ENCODE measurements at places on chromosomes 3 and 15.

DNA sequence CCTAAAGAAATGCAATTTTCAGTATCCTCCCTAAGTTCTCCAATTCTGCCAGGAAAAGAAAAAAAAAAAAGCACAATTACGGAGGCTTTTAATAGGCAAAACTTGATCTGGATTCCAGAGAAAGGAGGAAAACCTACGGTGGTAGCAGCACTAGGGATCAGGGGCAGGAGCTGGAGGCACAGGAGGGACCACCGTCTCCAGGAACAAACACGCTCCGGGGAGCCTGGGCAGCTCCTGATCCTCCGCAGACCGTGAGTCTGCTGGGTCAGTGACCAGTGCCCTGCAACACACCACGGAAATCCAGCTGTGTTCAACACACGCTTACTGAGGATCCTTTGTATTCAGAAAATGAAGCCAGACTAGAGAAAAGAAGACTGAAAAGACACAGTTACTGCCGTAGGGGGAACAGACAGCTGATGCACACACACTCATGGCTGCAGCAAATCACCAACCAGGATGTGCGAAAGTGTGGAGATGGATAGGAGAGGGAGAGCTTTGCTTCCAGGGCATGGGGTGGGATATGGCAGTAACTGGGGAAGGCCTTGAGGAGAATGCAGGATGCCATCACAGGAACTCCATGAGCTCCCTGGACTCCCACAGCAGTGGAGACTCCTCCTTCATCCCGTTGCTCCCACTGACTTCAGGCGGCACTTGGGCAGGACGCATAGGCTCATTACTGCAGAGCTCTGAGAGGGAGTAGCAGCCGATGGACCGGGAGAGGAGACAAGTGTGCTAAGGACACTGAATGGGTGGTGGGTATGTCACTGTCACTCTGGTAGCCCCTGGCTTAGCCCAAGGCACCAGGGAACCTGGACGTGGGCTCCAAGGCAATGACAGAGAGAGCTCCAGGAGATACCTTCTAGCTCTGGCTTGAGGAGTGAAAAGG, 167.0 kb downstream of the ATP10A start:
- peak; percentile 32 for DNase-seq

DNA sequence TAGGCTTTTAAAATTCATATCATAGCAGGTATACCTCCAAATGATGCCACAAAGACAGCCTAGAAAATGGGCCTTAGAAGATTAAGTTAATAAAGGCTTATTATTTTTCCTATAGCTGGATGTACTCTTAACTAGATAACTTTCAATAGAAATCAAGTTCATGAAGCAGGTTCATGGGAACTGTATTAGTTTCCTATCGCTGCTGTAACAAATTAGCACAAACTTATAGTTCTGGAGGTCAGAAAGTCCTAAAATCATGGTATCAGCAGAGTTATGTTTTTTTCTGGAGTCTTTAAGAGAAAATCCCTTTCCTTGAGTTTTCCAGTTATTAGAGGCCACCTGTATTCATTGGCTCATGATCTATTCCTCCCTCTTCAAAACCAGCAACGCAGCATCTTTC, 269.9 kb downstream of the TIGIT start:
- no peak for DNase-seq

- no peak for DNase-seq
Observed at GRCh38 chr15:85284497-85284896, 95.9 kb upstream of the AKAP13 start.

- no peak for DNase-seq
Observed at GRCh38 chr15:77709135-77709886, 76.6 kb upstream of the LINGO1 start.

DNA sequence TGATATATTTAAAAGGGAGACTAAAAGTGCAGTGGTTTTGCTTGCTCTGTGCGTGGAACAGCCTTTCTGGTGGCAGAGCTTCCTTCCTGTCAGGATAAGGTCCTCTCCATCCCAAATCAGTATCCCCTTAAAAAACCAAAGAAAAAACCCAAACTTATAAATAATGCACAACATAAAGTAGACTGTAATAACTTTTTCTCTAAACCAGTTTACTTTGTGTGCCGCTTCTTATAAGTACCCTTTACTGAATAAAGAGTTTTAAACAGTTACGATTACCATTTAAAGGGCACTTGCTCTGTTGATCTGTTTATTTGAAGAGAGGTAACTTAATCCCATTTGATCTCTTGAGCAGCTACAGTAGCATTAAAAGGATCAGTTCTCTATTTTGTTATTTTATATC, 2.5 kb downstream of the PIK3CA start:
- DNase-seq: no peak

DNA sequence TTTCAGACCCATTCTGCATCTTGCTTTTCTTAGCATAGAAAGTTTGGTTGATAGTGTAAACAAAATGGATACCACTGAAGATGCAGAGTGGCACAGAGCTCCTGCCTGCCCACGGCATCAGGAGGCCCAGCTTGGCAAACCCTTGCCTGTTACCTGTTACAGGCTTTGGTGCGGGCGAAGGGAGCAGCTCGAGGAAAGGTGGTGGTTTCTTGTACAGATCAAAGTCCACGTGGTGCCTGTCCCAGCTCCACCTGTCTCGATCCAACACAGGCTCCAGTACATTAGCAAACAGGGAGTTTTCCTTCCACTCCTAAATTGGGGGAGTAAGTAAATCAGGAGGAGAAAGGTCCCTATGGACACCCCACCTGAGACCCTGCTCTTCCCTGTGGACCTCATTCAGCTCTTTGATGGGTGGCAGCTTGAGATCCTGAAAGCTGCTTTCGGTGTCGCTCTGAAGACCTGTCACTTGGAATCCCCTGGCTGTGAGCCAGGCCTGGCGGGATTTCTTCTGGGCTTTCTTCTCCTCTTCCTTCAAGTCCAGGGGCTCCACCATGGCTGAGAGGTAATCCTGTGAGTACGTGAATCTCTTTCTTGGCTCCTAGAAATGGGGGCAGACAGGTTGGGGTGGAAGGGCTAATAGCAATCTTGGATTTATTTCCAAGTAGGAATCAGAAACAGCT, 35.7 kb downstream of the ACAD9 start:
- no peak for DNase-seq
